ENCODE measurements at places on chromosomes 7 and 10. TPM values are rescaled to one million over a fixed set of nuclear protein-coding genes. Genes with fewer than 3 reads are reported as not detected.

The NKX2-3 gene
- total RNA-seq = not detected

The SUGCT gene
- 128 TPM for total RNA-seq

The CD36 gene
- not detected for total RNA-seq

GRCh38 chr10:97079448-97079847 lies 106.3 kb downstream of the SLIT1 start:
- DNase-seq = no peak

- DNase-seq = no peak
These were observed 20.7 kb upstream of the SPOCK2 start for GRCh38 chr10:72108830-72109635.

The SFRP4 gene
- total RNA-seq = not detected

GRCh38 chr7:16951483-16952080 lies 69.8 kb upstream of the AGR3 start:
- peak; percentile 44 for DNase-seq

GRCh38 chr10:59173414-59173813 lies 3.0 kb upstream of the PHYHIPL start:
- DNase-seq = peak; percentile 77

GRCh38 chr7:141593134-141593533 lies 41.9 kb downstream of the AGK start:
- no peak for DNase-seq

- DNase-seq = no peak
These were observed 27.9 kb downstream of the CDH23 start for GRCh38 chr10:71424496-71425194.

The GHITM gene
- total RNA-seq = 165 TPM

The DDIT4 gene
- total RNA-seq = 1,235 TPM

GRCh38 chr10:92207061-92207460 lies 83.8 kb downstream of the CPEB3 start:
- no peak for DNase-seq

DNA sequence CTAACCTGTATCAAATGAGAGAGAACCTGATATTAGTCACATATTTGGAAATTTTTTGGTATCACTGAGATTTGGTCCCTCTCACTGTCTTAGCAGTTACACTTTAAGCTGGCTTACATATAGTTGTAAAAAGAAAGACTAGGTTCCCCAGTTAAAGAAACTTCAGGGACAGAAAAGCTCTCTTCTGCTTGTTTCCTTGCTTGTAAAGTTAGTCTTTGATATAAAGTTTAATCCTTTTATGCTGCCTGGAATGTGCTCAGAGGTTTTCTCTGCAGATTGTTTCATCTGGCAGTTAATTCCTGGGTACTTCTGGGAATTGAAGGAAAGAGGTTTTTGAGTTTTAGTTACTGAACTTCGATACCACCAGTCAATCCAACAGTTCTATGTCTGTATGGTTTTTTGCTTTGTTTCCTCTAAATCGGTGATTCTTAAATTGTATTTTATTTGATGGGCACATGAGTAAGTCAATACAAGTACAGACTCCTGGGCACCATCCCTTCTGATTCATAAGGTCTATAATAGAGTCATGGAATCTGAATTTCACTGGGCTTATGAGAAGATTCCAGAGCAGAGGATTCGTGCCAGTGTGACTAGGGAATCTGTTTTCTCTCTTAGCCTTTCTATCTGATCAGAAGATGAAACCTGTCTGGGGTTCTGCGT lies 1080.9 kb upstream of the C7orf33 start:
- no peak for DNase-seq

DNA sequence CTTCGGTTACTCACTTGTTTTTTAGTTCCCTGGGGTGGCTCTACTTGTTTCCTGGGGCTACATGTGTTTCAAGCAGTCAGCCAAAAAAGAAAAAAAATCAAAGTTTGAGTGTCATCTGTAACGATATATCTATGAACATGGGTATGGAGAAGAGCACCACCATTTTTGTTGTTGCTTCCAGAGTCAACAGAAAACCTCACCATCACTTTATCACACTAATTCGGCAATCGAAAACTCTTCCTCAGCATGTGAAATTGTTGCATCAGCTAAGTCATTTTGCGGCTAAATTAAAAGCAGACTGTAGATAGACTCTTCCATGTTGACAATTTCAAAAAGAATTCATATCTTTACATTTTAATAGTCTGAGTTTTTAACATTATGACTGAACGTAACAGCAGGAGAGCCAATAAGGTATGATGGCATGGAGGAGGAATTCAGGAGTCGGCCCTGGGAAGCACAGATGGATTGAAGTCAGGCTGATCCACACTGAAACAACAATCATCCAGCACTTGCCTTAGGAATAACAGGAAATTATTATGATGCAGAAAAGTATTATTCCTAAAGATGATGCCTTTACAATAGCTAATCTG lies 455.7 kb upstream of the KLF6 start:
- DNase-seq = no peak

DNA sequence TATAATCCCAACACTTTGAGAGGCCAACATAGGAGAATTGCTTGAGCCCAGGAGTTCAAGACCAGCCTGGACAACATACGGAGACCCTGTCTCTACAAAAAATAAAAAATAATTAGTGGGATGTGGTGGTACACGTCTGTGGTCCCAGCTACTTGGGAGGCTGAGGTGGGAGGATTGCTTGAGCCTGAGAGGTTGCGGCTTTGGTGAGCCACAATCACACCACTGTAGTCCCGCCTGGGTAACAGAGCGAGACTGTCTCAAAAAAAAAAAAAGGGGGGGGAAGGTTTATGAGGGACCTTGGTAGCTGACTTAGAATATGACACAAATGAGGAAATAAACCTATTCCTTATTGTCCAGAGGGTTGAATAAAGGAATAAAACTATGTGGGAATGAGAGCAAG lies 30.8 kb downstream of the SCD start:
- no peak for DNase-seq

DNA sequence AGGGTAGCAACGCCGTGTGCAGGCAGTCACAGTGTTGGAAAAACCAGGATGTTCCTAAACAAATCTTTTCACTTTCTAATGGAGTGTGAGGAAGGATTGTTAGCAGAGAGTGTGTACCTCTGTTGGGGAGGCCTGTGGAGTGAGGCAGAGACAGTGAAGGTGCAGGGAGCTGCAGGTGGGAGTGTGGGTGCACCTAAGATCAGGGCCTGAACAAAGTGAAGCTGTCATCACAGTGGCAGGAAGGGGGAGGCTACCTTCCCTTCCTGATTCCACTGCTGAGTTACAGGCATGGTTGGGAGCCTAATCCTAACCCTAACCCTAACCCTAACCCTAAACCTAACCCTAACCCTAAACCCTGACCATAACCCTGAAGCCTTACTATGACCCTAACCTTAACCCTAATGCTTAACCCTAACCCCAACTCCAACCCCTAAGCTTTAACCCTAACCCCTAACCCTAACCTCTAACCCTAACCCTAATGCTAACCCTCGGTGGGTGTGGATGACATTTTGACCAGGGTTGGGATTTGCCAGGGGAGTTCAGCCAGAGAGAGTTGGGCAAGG lies 158.8 kb upstream of the KLF6 start:
- DNase-seq = no peak

The PTF1A gene
- not detected for total RNA-seq

- DNase-seq = no peak
These were observed 15.6 kb downstream of the ADAM8 start for GRCh38 chr10:133260895-133261725.

The CFAP70 gene
- total RNA-seq = 3.0 TPM

DNA sequence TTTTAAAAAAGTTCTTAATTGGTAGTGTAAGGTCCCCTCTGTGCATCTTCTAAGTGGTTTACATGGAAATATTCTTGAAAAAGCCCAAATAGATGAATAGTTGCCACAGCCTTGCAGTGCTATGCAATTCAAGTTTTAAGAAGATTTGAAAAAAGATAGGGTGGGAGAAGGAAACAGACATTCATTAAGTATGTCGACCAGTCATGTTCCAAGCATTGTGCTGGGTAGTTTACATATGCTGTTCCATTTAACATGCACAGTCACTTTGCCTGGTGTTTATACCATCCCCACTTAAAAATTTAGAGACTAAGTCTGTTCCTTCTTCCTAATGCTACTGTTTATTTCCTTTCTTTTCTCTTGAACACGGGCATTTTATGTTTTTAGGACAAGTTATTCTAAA lies 28.1 kb upstream of the NAMPT start:
- no peak for DNase-seq

DNA sequence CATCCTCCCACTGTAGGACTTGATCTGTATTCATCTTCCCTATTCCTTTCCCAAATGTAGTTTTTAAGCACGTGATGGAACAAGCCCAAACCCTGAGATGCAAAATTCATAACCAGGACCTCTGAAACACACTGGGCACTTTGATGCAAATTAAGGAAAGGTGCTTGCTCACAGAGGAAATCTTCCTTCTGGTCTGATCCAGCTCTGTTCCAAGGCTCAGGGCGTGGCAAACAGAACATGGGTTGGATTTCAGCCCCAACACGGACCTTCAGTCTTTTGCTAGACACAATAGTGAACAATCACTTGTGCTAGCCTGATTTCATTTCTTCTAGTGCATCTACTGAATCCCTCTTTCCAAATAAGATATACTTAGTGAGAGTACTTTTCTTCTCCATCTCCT lies 27.9 kb downstream of the PON3 start:
- DNase-seq = no peak

The H2AZ2 gene
- total RNA-seq = 48.3 TPM

The NUTM2B gene
- 0.50 TPM for total RNA-seq

The GIMAP5 gene
- total RNA-seq = not detected

- no peak for DNase-seq
These were observed 89.2 kb downstream of the PTEN start for GRCh38 chr10:87952612-87953011.

DNA sequence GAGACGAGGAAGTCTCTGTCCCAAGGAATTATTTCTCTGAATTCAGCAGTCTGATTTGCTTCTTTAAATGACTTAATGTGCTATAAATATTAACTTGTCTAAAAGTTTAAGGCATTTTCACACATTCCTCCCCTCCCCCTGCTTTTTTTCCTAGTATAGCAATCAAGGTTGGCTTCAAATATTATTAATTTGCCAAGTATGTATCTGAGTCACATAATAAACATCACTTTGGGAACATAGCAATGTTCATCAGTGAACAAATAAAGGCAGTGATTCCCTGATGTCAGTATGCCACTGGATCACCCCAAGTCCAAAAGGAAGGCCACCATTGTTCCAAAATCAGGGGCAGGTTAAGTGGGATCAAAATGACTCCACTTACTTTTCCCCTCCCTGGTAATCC lies 40.5 kb downstream of the PDE6C start:
- peak; percentile 42 for DNase-seq

GRCh38 chr7:87797798-87798403 lies 78.3 kb downstream of the SLC25A40 start:
- DNase-seq = peak; percentile 68

The PON1 gene
- not detected for total RNA-seq

DNA sequence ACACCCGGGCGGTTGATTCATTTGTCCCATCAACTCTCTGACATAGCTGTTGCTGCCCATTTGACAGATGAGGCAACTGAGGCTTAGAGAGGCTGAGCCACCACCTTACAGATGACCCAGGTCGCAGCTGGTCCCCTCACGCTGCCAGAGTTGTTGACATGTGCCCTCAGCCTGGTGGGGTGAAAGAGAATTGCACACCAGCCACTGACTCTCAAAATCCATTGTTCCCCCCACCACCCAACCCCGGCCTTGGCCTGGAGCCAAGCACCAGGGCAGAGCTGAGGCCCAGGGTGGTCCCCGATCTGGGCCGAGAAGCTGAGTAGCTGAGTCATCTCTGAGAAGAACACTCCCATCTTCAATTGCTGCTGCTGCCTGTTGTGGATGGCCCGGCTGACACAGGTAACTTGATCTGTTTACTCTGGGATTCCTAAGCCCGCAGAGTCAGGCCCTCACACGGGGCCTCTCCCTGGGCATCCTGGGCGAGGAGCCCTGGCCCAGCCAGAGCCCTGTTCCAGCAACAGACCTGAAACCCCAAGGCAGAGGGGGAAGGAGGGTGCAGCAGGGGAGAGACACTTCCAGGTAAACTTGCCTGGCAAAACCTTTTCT lies 27.5 kb downstream of the PVRIG start:
- peak; percentile 84 for DNase-seq

DNA sequence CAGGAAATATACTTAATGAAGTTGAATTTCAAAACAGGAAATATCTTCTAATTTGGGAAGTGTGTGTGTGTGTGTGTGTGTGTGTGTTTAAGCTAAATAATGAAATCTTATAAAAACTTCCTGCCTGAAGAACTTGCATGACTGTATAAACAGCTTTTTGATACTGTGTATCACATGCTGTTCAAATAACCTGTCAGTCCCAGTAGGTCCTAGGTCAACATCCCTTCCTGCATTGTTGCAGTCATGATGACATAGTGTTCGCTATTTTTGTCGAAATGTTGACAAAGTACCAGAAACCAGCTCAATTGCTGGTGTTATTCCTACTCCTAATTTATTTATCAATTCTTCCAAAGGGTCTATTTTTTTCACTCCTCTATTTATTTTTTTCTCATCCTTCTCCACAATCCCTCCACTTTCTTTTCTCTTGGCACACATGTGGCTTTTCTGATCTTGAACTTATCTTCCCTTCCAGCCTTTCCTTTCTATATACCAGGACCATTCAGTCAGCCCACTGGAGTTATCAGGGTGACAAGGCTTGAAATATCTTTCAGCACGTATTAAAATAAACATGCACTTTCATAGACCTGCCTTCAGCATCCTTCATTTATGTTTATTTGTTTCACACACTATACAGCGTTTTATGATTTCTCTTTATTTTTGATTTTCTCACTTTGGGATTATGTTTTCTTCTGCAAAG lies 115.8 kb downstream of the PLXDC2 start:
- no peak for DNase-seq

DNA sequence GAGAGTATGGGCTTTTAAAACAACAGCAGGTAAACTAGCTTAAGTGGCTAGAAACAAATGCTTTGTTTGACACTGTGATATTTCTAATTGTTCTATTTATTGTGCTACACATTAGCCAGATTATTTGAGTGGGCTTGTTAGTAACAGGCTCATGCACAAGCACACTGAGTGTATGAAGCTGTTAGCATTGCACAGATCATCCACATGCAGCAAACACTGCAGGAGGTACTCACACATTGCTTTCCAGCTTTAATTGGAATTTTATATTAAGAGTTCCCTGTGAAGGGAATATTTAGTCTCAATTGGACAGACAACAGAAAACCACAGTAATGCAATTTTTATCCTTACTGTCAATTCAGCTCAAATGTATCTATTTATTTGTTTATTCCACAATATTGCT lies 92.9 kb upstream of the ZNF804B start:
- DNase-seq = no peak

- peak; percentile 26 for DNase-seq
These were observed 136.1 kb downstream of the ICA1 start for GRCh38 chr7:8125680-8126444.

- no peak for DNase-seq
These were observed 89.1 kb upstream of the KCNMA1 start for GRCh38 chr10:77726732-77727131.

GRCh38 chr10:4242561-4243035 lies 457.6 kb upstream of the KLF6 start:
- peak; percentile 65 for DNase-seq

DNA sequence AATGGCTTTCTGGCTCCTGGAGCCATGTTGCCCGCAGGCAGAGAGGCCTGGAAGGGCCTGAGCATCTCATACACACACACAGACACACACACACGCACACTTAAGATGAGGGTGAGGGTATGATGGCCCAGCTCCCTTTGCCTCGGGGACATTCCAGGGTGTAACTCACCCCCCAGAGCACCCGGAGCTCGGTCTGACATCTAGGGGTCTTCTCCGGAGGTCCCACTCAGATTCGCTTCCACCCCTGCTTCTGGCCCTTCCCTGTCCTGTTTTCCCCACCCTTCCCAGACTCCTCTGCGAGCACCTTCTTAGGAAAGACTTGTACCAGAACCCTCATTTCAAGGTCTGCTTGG lies 304.4 kb downstream of the GRID1 start:
- DNase-seq = no peak

The CDK6 gene
- 130 TPM for total RNA-seq
